ENCODE measurements at places on chromosomes 5 and 9.

- peak; percentile 17 for DNase-seq
These were observed 1967.0 kb upstream of the CDH9 start for GRCh38 chr5:29005386-29005785.

DNA sequence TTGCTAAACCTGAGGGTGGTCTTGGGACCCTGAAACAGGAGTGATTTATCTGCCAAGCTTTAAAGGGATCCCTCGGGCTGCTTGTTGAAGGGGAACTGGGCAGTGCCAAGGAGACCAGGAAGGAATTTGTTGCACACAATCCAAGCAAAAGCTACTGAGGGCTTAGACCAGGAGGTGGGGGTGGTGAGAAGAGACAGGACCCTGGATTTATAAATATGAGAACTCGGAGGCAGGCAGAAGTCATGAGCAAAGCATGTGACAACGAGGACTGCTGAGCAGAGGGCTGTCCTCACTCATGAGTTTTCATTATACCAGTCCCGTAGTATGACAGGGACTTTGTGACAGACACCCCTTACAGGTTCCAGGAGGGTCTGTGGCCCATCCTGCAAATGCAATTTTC lies 237.3 kb downstream of the DRD1 start:
- no peak for DNase-seq

- no peak for DNase-seq
These were observed 65.0 kb downstream of the ST8SIA4 start for GRCh38 chr5:100838048-100838473.

DNA sequence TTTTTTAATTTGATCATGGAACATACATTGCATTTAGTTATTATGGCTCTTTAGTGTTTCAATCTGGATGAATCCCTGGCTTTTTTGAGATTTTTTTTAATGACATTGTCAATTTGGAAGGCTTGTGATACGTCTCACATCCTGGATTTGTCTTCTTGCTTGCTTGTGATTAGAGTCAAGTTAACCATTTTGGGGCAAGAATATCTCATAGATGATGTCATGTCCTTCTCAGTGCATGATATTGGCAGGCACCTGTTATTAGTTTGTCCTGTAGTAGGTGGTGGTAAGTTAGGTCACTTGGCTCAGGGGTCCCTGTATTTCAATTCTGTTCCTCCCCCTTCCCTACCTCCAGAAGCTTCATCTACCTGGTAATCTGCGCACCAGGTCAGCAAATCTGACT lies 3.3 kb downstream of the PSD2 start:
- DNase-seq: no peak

DNA sequence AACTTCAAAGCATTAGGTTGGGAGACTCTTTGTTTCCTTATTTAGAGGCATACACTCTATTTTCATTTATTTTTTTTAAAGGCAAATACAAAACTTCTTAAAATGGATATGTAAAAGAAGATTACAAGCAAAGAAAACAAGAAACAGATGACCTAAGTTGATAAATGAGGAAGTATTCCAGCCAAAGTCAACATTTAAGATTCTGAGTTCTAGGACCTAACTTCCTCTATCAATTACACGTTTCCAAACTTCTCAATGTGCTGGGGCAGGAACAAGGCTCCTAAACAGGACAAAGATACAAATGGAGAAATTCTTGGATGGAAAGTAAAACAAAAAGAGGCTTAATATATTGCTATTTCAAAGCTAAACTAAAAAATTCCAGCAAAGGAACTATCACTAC lies 89.5 kb downstream of the TLE1 start:
- DNase-seq: no peak

All from NCI-H2081 (cell line).